Endothelial cell (in vitro differentiated cells): ENCODE measurements at places on chromosomes 16 and 17. TPM values are rescaled to one million over a fixed set of nuclear protein-coding genes. Genes with fewer than 3 reads are reported as not detected.

GRCh38 chr17:79902146-79902791 is 63.0 kb upstream of the CBX4 start:
- peaks cover 3% of the 10 kb centered on the region for H3K27me3 ChIP-seq
- H3K4me1 ChIP-seq: no peaks in the 10 kb centered on the region
- H3K4me3 ChIP-seq: no peak overlapping the region
- DNase-seq: no peak

DNA sequence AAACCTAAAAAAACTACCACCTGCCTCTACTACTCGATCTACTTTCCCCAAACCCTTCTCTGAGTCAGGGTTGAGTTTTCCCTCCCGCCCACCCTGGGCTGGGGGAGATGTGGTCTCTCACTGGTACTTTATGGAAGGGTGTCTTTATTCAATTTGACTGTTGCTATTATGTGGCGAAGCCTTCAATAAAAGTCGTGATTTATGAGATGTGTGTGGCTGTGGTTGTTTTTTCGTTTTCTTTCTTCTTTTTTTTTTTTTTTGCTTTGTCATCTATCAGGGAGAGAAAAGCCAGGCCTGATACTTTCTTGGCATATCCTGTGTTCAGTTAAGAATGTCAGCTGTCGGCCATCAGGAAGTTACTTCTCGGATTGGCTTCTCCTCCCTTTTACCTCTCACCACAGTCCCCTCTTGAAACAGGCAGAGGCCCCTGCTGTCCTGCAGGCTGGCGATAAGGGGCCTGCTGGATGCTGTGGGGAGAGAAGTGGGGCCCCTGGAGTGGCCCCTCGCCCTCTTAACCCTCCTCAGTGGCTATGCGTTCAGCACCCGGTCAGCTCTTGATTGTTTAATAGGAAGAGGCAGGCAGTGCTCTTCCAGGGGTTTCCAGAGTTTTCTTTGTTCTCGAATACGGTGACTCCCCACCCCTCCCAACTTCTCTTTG is 123.0 kb downstream of the MSI2 start:
- H3K4me3 ChIP-seq: no peak overlapping the region
- peaks cover 9% of the 10 kb centered on the region for H3K36me3 ChIP-seq
- peaks cover 6% of the 10 kb centered on the region for H3K27me3 ChIP-seq
- DNase-seq: peak; percentile 16
- H3K4me1 ChIP-seq: peaks cover 45% of the 10 kb centered on the region
- peak overlapping the region; percentile 76 for H3K27ac ChIP-seq

CDH1 gene
- 3.1 TPM for total RNA-seq

GRCh38 chr16:675884-676564 is 553 bp downstream of the RHBDL1 start:
- DNase-seq: no peak
- H3K36me3 ChIP-seq: no peaks in the 10 kb centered on the region
- peaks cover under 1% of the 10 kb centered on the region for H3K4me1 ChIP-seq
- H3K27ac ChIP-seq: no peak overlapping the region

DNA sequence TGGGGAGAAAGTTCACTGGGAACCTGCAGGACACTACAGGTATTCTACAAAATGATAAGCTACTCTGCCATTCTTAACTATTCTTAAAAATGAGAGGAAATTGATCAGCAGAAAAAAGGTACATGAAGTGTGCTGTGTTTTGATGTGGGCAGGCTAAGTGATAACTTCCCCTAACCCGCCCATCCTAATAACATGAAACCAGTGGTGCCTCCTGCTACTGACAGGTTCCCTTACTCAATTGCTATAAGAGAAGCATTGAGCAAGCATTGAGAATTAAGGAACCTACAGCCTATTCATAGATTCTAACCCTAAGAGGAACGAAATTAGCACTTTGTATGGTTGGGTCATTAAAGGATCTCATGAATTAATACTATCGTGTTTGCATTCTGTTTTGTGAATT is 18.9 kb downstream of the XYLT1 start:
- H3K27ac ChIP-seq: no peak overlapping the region
- H3K36me3 ChIP-seq: no peaks in the 10 kb centered on the region
- no peaks in the 10 kb centered on the region for H3K27me3 ChIP-seq
- no peak for DNase-seq
- H3K4me3 ChIP-seq: no peak overlapping the region

- DNase-seq: no peak
- no peak overlapping the region for H3K27ac ChIP-seq
- no peaks in the 10 kb centered on the region for H3K4me1 ChIP-seq
- H3K36me3 ChIP-seq: no peaks in the 10 kb centered on the region
Measured at GRCh38 chr16:64696866-64697265, 425.0 kb downstream of the CDH11 start.

GRCh38 chr17:48374650-48375230 is 55.3 kb downstream of the SKAP1 start:
- DNase-seq: peak; percentile 37
- no peak overlapping the region for H3K4me3 ChIP-seq
- H3K36me3 ChIP-seq: no peaks in the 10 kb centered on the region
- H3K4me1 ChIP-seq: no peaks in the 10 kb centered on the region
- peaks cover 3% of the 10 kb centered on the region for H3K27me3 ChIP-seq

DNA sequence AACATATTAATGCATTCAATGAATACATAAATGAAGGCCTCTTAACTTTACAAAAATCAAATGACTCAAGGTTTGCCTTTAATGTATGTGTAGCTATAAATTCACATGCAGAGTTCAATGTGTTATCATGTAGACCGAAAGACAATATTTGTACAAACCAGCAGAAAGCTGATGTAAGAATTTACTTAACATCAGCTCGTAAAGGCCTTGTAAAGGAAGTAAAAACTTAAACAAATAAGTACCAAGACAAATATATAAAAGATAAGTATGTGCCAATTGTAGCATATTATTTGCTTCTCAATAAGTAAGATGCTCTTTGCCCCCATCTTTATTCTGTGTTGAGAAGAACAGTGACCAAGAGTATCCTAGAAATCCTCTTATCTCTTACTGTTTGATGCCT is 105.7 kb downstream of the SYCE1L start:
- no peaks in the 10 kb centered on the region for H3K27me3 ChIP-seq
- no peak overlapping the region for H3K27ac ChIP-seq
- no peak for DNase-seq
- no peaks in the 10 kb centered on the region for H3K4me1 ChIP-seq
- no peak overlapping the region for H3K4me3 ChIP-seq

- peak; percentile 5 for DNase-seq
- no peaks in the 10 kb centered on the region for H3K4me1 ChIP-seq
- H3K27ac ChIP-seq: no peak overlapping the region
- H3K36me3 ChIP-seq: peaks cover 11% of the 10 kb centered on the region
- H3K27me3 ChIP-seq: no peaks in the 10 kb centered on the region
- no peak overlapping the region for H3K4me3 ChIP-seq
Measured at GRCh38 chr16:78925083-78925767, 675.3 kb downstream of the MAF start.

FLYWCH1 gene
- total RNA-seq: 50.8 TPM

MYH11 gene
- total RNA-seq: 0.51 TPM

GRCh38 chr17:29870836-29871465 is 59.1 kb downstream of the SSH2 start:
- DNase-seq: no peak
- H3K27ac ChIP-seq: no peak overlapping the region
- peaks cover 8% of the 10 kb centered on the region for H3K4me1 ChIP-seq
- H3K27me3 ChIP-seq: no peaks in the 10 kb centered on the region

WDR59 gene
- 107 TPM for total RNA-seq

PRSS8 gene
- 3.8 TPM for total RNA-seq

- peaks cover 15% of the 10 kb centered on the region for H3K27me3 ChIP-seq
- H3K4me3 ChIP-seq: no peak overlapping the region
- DNase-seq: no peak
Measured at GRCh38 chr17:82599674-82600661, 48.3 kb downstream of the WDR45B start.

DNA sequence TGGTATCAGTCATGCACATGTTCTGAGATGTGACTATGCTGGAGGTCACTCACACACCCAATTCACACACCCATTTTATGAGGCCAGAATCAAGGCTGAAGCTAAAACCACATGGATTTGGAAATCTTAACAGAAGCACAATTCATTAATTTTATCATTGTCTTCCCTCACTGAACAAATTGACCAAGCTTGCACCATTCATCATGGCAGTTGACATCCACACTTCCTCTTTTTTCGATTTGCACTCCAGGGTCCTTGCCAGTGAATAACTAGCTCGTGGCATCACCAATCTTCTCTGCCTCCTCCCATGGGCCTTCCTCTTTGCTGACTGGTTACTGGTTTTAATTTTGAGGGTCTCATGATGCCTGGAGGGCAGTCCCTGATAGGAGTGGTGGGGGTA is 123.0 kb upstream of the ASIC2 start:
- H3K4me3 ChIP-seq: no peak overlapping the region
- no peak for DNase-seq
- no peak overlapping the region for H3K27ac ChIP-seq
- peaks cover 9% of the 10 kb centered on the region for H3K4me1 ChIP-seq
- H3K27me3 ChIP-seq: peaks cover 5% of the 10 kb centered on the region
- no peaks in the 10 kb centered on the region for H3K36me3 ChIP-seq

DNA sequence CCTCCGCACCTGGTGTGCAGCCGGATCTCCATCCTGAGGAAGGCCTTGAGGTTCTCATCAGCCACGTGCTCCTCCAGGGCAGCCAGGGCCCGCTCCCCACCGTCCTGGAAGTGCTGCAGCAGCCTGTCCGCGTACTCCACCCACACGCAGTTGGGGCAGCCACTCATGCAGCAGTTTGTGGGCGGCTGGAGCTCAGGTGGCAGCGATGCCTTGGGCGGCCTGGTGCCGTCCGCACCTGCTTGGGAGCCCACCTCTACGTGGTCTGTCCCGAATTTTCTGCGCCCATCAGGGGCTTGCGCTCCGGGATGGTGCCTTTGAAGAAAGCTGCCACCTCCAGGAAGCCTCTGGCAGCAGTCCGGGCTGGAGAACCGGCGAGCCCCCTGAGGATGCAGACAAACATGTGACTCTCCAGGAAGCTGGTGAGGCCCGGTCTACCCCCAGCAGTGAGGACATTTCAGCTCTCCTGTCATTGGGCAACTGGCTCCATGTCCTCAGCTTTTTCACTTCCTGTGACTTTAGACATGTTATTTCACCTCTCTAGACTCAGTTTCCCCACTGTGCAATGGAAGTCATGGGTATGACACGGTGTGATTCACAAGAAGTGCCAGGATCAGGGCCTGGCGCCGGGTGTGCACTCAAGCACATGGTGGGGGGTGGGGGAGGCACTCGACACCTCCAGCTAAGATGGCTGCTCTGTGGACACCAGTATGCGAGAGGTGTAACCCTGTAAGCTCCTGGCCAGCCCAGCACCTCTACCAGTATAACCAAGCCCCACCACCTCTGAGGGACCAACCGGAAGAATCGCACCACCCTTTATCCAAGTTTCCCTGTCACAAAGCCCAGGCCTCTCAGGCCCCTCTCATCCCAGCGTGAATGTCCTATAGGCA is 957 bp downstream of the OXLD1 start:
- DNase-seq: no peak
- H3K27me3 ChIP-seq: peaks cover 10% of the 10 kb centered on the region
- H3K27ac ChIP-seq: peak overlapping the region; percentile 98
- H3K4me1 ChIP-seq: peaks cover 17% of the 10 kb centered on the region
- H3K4me3 ChIP-seq: peak overlapping the region; percentile 94

DNA sequence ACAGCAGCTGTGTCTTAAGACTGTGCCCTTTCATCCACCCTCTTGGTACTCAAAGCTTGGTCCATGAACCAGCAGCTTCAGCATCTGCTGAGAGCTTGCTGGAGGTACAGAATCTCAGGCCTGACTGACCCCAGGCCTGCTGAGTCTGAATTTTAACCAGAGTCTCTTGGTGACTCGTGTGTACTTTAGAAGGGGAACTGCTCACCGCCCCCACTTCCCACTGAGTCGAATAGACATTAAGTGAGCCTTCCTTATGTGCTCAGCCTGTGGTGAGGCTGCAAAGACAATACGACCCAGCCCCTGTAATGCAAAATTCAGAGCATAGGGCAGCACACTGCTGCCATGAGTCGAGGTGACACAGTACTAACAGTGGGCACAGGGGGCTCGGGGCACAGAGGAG is 662.8 kb downstream of the WWOX start:
- no peak overlapping the region for H3K4me3 ChIP-seq
- H3K27me3 ChIP-seq: no peaks in the 10 kb centered on the region

- no peak overlapping the region for H3K4me3 ChIP-seq
- peaks cover 15% of the 10 kb centered on the region for H3K36me3 ChIP-seq
- DNase-seq: no peak
- H3K4me1 ChIP-seq: peaks cover 37% of the 10 kb centered on the region
- peaks cover 14% of the 10 kb centered on the region for H3K27me3 ChIP-seq
Measured at GRCh38 chr16:8861563-8862308, 7.1 kb downstream of the CARHSP1 start.

KRT20 gene
- not detected for total RNA-seq

- H3K4me3 ChIP-seq: no peak overlapping the region
- DNase-seq: no peak
- no peaks in the 10 kb centered on the region for H3K27me3 ChIP-seq
- peaks cover under 1% of the 10 kb centered on the region for H3K4me1 ChIP-seq
- H3K27ac ChIP-seq: peak overlapping the region; percentile 48
Measured at GRCh38 chr17:574061-574460, 140.6 kb downstream of the VPS53 start.

DNA sequence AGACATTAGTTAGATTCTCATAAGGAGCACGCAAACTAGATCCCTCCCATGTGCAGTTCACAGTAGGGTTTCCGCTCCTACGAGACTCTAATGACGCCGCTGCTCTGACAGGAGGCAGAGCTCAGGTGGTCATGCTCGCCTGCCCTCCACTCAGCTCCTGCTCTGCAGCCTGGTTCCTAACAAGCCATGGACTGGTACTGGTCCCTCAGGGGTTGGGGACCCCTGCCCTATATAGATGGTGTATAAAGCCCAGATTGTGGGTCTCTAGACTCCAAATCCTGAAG is 52.1 kb upstream of the LYRM9 start:
- H3K27ac ChIP-seq: no peak overlapping the region
- no peaks in the 10 kb centered on the region for H3K36me3 ChIP-seq
- H3K4me1 ChIP-seq: peaks cover 13% of the 10 kb centered on the region

- no peak overlapping the region for H3K4me3 ChIP-seq
- peaks cover 3% of the 10 kb centered on the region for H3K4me1 ChIP-seq
Measured at GRCh38 chr17:75921596-75921995, 16.9 kb upstream of the MRPL38 start.

ARL17A gene
- 8.0 TPM for total RNA-seq

SUPT6H gene
- 87.4 TPM for total RNA-seq

- no peak overlapping the region for H3K27ac ChIP-seq
- no peaks in the 10 kb centered on the region for H3K4me1 ChIP-seq
- no peak for DNase-seq
- peaks cover 44% of the 10 kb centered on the region for H3K36me3 ChIP-seq
- peaks cover 4% of the 10 kb centered on the region for H3K27me3 ChIP-seq
- no peak overlapping the region for H3K4me3 ChIP-seq
Measured at GRCh38 chr16:4828567-4829321, 18.3 kb downstream of the GLYR1 start.

PHOSPHO1 gene
- total RNA-seq: not detected

DNA sequence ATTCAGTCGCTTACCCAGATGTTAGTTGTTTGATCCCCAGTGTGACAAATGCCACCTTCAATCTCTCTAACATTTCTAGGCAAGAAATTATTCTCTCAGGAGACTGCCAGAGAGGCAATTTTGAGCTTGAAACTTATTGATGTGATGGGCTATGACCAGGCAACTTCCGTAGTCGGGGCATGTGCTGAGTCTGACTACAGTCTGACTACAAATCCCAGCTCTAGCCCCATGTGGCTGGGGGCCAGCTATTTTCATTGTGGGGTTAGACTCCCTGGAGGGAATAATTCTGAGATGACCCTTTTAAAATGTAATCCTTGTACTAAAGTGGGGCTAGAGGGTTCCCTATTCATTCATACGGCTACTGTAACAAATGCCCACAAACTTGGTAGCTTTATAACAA is 65.9 kb downstream of the RBFOX1 start:
- no peak overlapping the region for H3K27ac ChIP-seq
- peaks cover 7% of the 10 kb centered on the region for H3K27me3 ChIP-seq
- no peak for DNase-seq
- no peaks in the 10 kb centered on the region for H3K4me1 ChIP-seq
- no peaks in the 10 kb centered on the region for H3K36me3 ChIP-seq
